Fibroblast of upper back skin (primary cell): ENCODE measurements at places on chromosomes 12 and 14.

GRCh38 chr14:54002653-54003052 is 46.0 kb upstream of the BMP4 start:
- peak; percentile 88 for DNase-seq

DNA sequence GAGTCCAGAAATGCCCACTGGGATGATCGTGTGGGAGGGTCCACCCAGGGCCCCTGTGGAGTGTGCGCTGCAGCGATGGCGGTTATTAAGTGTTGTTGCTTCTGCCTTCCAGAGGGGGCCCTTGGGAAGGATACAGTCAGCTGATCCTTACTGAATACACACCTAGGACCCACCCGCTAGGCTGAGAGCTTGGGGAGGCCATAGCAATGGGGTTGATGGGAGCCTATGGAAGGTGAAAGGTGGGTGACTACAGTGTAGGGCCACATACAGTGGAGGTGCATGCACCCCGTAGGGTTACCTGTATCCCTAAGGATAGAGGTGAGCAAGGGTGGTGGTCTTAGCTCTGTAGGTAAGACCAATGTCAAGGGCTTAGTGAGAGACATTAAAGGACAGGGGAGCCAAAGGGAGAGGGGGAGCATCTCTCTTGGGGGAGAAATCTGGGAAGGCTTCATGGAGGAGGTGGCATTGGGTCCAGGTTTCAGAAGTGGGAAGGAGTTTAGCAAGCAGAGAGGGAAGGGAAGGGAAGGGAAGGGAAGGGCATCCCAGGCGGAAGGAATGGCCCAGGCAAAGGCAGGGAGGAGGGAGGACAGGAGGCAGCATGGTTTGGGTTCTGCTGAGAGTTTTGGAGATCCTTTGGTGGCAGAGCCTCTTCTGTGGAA is 73.1 kb upstream of the RIN3 start:
- no peak for DNase-seq

- DNase-seq: no peak
These were observed 44.6 kb upstream of the VSX2 start for GRCh38 chr14:74194506-74195274.

GRCh38 chr12:126772171-126772864 is 1494.7 kb upstream of the TMEM132C start:
- peak; percentile 7 for DNase-seq

GRCh38 chr12:28693565-28694219 is 455.4 kb upstream of the FAR2 start:
- DNase-seq: no peak

DNA sequence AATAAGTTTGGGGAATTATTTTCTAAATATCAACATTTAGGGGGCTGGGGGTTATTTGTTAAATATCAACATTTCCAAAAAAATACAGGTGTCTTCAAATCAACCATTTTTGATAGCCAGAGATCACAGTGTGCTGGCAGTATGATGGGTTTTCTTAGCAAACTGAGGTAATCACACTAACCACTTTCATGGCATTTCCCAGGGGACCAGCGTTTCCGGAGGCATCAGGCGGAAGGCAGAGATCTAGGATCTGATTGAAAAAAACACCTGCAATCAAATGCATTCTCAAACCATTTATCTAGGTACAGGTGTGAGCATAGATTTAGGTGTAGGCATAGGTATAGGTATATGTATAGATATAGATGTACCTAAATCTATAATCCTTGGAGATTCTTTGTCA is 34.6 kb downstream of the GLRX5 start:
- DNase-seq: no peak

- DNase-seq: no peak
These were observed 157.4 kb upstream of the PRMT8 start for GRCh38 chr12:3333583-3333982.

DNA sequence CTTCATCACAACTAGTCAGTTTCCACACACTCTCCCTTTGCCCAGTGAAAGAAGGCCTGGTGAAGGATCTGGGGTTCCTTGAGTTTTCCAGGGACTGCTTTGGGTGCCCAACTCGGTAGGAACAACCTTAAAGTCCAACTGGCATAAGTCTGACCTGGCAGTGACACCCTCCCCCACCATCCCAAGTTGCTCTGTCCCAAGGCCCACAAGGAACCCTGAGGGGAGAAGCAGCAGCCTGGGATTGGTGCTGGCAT is 1.6 kb downstream of the KMT2D start:
- no peak for DNase-seq

- DNase-seq: no peak
These were observed 318.5 kb upstream of the TBX3 start for GRCh38 chr12:115002434-115002833.

DNA sequence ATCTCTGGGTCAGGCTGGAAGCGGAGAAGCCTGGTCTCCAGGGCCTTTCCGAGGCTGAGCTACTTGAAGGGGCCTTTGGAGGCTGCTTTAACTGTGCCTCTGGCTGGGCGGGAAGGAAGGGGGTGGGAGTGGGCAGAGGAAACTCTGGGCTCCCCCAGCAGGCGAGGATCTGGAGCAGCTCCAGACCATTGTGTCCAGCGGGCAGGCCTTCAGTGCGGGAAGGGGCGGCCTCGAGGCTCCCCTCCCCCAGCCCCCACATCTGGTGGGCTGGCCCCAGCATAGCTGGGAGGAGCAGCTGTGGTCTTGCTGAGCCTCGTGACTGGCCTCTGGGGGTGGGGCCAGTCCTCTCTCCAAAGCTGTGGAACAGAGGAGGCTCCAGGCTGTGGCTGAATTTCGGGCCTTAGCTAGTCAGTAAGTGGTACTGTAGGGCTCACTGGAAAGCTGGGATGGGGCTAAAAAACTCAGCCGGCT is 3.4 kb downstream of the TAMALIN start:
- DNase-seq: peak; percentile 93

GRCh38 chr12:78949532-78949931 is 85.0 kb downstream of the SYT1 start:
- no peak for DNase-seq

DNA sequence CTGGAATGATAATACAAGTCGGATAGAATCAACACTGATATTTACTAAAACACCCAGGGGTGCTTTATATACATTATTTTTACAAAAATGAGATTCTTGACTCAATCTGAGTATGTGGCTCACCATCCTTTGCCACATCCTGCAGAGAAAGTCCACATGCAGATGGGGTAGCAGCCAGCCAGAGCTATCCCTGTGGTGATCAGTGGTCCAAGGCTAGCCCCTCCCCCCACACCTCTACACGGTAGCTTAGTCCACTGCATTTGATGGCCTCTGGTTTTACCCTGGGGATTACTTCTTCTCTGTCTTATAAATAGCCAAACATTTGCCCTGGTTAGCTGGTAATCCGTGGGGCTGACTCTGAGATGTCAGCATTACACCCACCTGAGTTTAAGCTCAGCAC is 28.1 kb upstream of the TTC7B start:
- DNase-seq: no peak

DNA sequence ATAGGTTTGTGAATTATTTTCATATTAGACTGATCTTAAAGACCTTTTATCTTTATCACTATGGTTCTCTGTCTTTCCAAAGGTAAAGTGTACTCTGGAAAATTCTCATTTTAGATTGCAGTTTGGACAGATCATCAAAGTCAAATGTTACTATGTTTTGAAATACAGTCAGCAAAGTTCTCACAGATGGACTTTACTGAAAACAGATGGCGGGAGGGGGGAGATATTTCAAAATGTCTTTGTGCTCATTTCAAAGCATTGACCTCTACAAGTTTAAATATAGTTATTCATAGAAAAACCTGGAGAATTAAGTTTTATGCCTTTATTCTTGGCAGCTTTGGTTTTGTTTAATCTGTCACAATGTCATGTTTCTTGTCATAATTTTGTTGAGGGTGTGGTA is 51.8 kb upstream of the LRTM2 start:
- peak; percentile 20 for DNase-seq

DNA sequence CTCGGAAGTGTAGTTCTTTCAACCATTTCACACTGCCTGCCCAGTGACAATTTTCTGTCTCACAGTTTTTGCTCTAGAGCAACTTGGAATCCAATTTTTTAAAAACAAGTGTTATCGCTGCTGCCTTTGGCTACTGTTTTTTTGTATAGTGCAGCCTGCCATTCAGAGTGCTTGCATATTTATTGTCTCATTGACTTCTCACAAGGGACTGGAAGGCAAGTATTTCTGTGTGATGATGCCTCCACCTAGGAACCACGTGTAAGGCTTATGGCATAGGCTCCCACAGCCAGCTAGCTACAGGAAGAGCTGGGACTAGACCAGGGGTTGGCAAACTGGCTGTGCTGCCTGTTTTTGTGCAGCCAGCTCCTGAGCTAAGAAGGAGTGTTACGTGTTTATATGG is 903 bp downstream of the PARPBP start:
- peak; percentile 8 for DNase-seq

GRCh38 chr14:20658246-20658645 is 16.8 kb upstream of the OR6S1 start:
- no peak for DNase-seq

DNA sequence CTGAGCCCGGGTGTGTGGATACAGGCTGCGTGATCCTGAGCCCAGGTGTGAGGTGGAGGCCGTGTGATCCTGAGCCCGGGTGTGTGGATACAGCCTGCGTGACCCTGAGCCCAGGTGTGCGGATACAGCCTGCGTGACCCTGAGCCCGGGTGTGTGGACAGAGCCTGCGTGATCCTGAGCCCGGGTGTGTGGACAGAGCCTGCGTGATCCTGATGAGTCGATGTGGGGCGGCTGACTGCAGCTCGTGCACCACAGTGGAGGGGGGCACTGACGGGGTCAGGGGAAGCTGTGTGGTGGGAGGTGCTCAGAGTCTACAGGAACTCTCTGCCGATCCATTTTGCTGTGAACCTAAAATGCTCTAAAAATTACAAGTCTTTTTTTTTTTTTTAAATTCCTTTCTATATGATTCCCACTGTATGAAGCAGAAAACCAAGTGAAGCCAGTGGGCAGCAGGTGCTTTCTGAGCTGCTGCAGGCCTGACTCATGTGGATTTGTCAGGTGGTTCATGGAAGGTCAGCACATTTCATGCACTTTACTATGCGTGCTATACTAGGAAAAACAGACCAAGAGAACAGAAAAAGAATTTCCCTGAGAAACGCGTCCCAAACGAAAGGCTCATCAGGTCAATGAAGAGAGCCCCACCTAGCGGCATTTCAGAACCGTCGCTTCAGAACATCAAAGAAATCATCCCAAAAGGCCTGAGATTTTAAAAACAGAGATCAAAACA is 19.3 kb downstream of the BRF1 start:
- DNase-seq: peak; percentile 67

GRCh38 chr12:110536834-110537604 is 34.9 kb downstream of the RAD9B start:
- no peak for DNase-seq

- DNase-seq: no peak
These were observed 55.5 kb upstream of the SRSF5 start for GRCh38 chr14:69711477-69711876.

- DNase-seq: no peak
These were observed 26.5 kb downstream of the PLEKHH1 start for GRCh38 chr14:67559639-67560038.

DNA sequence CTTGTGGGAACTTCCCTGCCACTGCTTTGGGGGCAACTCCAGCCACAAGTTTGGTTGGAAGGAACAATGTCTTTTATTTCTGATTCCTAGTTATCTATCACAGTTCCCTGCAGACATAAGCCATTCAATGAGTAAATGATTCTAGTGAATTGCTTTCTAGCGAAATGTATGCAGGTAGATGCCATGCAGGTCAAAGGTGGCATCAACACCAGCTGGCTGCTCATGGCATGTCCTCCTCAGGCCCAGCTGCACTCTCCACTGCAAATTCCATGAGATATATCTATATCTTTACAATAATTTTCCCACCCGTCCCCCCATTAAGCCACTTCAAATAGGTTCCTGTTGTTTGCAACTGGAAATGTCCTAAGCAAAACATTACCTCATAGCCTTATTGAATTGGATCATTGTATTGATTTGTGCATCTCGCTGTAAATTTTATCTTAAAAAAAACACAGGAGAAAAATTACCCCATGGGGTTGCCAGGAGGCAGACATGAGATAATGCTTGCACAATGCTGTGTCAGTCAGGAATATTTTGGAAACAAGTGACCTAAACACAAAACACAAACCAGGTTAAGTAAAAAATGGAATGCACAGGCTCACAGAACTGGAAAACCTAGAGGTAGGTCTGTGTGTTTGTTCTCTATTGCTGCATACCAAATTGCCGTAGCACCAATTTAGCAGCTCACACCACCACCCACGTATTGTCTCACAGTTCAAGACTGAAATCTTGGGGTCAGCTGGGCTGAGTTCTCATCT is 32.8 kb upstream of the TXNRD1 start:
- DNase-seq: no peak

- DNase-seq: no peak
These were observed 252.6 kb downstream of the FOXN3 start for GRCh38 chr14:89164168-89165073.

GRCh38 chr14:95300697-95301526 is 18.8 kb downstream of the CLMN start:
- DNase-seq: no peak

- DNase-seq: no peak
These were observed 79.3 kb upstream of the DYNC1H1 start for GRCh38 chr14:101884934-101885576.

GRCh38 chr14:100256339-100256895 is 17.5 kb downstream of the YY1 start:
- no peak for DNase-seq

- DNase-seq: no peak
These were observed 63.7 kb downstream of the WDR20 start for GRCh38 chr14:102203382-102203781.

DNA sequence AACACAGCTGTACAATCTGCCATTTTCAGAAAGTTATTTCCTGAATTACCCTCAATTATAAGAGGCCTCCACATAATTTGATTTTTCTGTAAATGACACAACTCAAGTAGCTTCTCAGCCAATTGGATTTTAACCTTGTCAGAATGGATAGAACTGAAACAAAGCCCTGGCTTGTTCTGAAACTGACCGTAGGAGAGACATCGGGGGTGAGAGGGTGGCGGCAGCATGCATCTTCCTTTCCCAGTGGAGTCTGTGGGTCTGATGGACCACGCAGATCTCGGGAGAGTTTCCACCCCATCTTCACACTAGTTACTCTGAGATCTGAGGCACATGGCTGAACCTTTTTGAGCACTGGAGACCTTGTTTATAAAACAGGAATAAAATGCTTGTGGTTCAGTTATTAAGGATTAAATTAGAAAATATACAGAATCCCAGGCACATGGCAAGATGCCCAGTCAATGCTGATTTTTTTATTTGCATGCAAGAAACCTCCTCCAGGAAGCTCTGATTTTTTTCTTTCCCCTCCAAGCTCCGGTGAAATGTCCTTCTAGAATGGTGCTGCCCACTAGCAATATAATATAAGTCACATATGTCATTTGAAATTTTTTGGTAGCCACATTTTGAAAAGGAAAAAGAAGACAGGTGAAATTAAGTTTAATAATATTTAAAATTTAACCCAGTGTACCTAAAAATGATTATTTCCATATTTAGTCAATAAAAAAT is 153.9 kb downstream of the CHST11 start:
- DNase-seq: no peak

- no peak for DNase-seq
These were observed 30.9 kb downstream of the TBC1D15 start for GRCh38 chr12:71870416-71870815.

GRCh38 chr12:14403711-14404196 is 38.3 kb downstream of the ATF7IP start:
- DNase-seq: peak; percentile 90
